Smooth muscle cell of the coronary artery (primary cell): ENCODE measurements at places on chromosomes 5 and 9. TPM values are rescaled to one million over a fixed set of nuclear protein-coding genes. Genes with fewer than 3 reads are reported as not detected.

Gene ENG
- total RNA-seq: 10.4 and 33.5 TPM in 2 replicates

Gene OLFM1
- total RNA-seq: 0.15 and 4.2 TPM in 2 replicates

Gene NUTM2G
- total RNA-seq: not detected in 2 replicates

Gene OGN
- total RNA-seq: 0.90 and 2.1 TPM in 2 replicates

Gene PCDHGA11
- 4.7 and 7.1 TPM in 2 replicates for total RNA-seq

Gene PCDHAC2
- total RNA-seq: 0.15 and 2.3 TPM in 2 replicates

Gene BAAT
- not detected in 2 replicates for total RNA-seq

Gene PCDHB9
- total RNA-seq: 0.12 and 0.30 TPM in 2 replicates

Gene TAF11L2
- total RNA-seq: not detected in 2 replicates

Gene LCN6
- total RNA-seq: not detected in 2 replicates

Gene BBLN
- 3.7 and 26.9 TPM in 2 replicates for total RNA-seq

Gene CTNND2
- not detected in 2 replicates for total RNA-seq

Gene PHF24
- under 0.01 TPM in 2 replicates for total RNA-seq

Gene MYORG
- 0.35 and 0.83 TPM in 2 replicates for total RNA-seq
